ENCODE measurements at places on chromosomes 6 and 20.

DNA sequence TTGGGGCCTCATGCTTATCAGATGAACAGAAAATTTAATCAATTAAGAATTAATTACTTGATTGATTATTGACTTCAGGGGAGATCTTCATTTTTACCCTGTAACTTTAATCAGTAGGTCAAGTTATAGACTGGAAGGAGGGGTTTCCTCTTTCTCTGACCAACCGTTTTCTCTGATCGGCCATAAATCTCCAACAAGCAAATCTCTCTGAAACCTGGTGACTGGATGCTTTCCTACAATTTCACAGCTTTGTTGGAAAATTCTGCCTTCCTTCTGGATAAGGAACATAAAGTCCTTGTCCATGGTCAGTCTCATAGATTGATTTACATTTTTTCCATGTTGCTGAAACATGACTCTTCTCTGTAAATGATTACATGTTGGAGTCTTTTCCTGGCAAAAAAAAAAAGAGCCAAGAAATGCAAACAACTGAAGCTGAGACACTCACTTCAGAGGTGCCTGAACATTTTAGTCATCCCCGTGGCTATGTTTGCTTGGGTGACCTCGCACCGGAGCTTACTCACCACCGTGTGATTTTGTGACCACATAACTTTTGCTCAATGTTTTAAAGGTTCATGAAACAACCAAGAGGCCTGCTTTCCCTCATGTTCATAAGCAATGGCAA lies 31.0 kb downstream of the IRF4 start:
- no peak for DNase-seq

GRCh38 chr6:137724495-137725211 lies 142.4 kb upstream of the TNFAIP3 start:
- DNase-seq = no peak

GRCh38 chr20:44028868-44029847 lies 114.5 kb downstream of the TOX2 start:
- no peak for DNase-seq

- no peak for DNase-seq
These were observed 10.7 kb downstream of the SLC22A23 start for GRCh38 chr6:3446184-3446583.

DNA sequence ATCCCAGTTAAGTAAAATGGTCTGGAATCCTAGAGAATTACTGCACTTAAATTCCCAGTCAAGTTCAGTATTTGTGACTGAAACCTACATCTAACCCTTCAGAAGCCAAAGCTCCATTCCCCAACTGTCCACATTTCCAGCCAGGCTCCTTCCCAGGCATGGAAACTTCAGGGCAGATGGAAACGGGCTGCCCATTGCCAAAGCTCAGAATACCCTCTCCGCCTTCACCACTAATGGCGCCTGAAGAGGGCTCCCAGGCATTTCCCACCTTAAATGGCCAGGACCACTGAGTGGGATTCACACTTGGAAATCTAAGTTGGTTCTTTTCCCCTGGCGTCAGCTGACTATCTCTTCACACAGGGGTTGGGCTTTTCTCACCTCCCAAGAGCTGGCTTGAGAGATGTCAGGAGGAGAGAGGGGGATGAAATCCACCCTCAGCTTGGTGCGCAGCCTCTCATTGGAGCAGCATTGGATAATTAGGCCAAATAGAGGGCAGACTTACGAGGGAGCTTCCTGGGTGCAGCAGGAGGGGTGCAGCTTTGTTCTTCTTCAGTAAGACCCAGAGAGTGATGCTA lies 82.9 kb downstream of the ANKRD60 start:
- DNase-seq = no peak

- DNase-seq = no peak
These were observed 70.4 kb upstream of the SMIM28 start for GRCh38 chr6:138307352-138307751.

DNA sequence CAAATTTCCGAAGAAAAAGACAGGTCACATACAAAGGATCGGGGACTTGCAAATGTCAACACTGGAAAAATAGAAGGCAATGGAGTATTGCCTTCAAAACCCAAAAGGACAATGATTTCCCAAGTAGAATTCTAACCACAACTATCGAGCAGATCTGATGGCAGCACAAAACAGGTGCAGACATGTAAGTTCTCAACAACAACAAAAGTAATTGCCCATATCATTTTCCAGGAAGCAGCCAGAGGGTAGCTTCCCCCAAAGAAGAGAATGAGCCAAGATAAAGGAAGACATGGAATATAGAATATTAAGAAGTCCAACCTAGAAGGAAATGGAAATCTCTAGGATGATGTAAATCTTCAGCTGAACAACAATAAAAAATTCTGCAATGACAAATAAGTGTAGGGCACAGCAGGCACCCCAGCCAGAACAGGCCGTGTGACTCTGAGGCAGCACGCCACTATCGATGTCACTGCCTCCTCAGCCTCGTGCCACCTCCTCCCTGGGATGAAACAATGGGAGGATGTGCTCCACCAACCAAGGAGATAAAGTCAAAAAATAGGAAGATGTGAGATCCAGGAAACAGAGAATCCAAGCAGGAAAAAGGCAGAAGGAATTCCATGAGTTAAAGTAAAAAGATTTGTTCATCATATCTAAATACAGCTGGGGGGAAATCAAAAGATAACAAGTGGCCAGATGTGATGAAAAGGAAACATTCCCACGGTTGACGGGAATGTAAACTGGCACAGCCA lies 34.1 kb downstream of the SERPINB1 start:
- DNase-seq = no peak

DNA sequence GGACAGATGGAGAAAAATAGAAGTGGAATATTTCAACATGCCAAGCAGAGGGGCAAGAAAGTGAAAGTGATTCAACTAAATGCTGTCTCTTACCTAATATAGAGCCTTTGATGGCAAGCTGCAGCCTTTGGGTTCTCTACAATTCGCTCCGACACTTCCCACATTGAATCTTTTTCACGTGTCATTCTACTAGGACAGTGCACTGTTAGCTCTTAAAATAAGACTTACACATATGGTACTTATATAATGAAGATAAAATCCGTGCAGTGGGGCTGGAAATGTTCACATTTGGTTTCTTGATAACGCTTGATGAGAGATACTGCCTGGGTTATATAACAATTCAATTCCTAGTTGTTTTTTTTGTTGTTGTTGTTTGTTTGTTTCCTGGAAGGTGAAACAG lies 502.4 kb downstream of the LMBRD1 start:
- no peak for DNase-seq

DNA sequence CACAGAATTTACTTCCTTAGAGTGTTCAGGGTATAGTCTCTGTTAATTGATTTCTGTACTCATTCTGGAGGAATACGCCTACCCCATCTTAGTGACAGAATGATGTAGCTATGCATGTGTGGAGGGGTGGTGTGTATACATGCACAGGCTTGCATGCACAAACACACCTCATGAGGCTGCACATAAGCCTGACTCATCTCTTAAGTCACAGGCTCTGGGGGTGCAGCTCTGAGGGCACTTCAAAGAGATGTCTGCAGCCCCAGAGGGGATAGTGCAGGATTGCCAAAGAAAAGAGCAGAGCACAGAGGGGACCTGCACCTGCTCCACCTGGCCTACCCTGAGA lies 24.6 kb downstream of the TBX18 start:
- DNase-seq = no peak

- no peak for DNase-seq
These were observed 60.0 kb upstream of the PIM1 start for GRCh38 chr6:37109714-37110499.

All from H9 (cell line).